ENCODE measurements at places on chromosomes 3 and 15.

DNA sequence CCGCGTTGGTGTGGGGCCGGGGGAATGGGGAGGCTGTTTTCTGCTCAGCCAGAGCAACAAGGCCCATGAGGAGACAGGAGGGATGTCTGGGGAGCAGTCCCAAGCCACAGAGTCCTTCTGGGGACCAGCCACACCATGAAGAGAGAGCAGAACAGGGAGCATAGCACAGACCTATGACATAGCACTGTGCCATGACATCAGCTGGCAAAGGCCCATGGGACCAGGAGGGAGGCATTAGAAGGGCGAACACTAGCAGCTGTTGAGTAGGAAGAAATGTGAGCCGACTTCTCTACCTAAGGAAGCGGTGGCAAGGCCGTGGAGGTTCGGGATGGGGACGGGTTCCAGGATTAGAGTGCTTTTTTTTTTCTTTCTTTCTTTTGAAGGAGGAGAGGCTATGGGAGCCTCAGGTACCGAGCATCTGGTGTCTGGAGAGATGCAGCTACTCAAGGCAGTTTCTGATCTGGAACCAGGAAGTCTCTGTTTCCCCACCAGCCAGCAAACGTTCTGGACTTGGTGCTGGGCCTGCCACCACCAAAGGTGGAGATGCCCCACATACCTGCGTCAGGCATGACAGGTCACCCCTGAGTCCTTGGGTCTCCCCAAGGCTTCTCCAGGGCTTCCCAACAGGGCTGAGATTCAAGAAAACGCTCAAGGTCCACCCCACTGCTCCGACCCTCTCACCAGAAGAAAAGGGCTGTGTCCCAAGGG lies 77.3 kb upstream of the CGNL1 start:
- no peak for DNase-seq
- no peak overlapping the region for H3K27ac ChIP-seq
- no peaks in the 10 kb centered on the region for H3K36me3 ChIP-seq
- H3K27me3 ChIP-seq = no peaks in the 10 kb centered on the region
- H3K4me1 ChIP-seq = peaks cover 20% of the 10 kb centered on the region
- no peak overlapping the region for H3K4me3 ChIP-seq

- no peak overlapping the region for H3K27ac ChIP-seq
- H3K27me3 ChIP-seq = peaks cover 3% of the 10 kb centered on the region
- H3K36me3 ChIP-seq = no peaks in the 10 kb centered on the region
- H3K4me1 ChIP-seq = no peaks in the 10 kb centered on the region
- no peak for DNase-seq
- H3K4me3 ChIP-seq = no peak overlapping the region
Observed at GRCh38 chr15:51195459-51195858, 100.8 kb upstream of the TNFAIP8L3 start.

DNA sequence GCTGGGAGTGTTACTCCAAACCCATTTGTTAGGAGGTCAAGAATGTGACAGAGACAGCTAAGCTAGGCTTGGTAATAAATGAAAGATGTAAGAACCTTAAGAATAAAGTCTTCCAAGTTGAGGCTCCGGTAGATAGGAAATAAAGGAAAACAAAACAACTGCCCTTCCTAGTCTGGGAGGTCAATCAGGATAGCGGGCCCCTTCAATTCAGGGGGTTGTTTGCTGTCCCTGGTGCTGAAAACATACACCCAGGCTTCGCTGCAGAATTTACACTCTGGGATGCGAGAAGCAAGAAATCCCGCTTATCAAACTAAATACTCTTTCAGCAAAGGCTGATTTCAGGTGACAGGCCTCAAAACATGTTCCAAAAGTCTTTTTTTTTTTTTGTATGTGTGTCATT lies 393.4 kb downstream of the NTRK3 start:
- H3K27me3 ChIP-seq = no peaks in the 10 kb centered on the region
- no peak overlapping the region for H3K27ac ChIP-seq
- H3K36me3 ChIP-seq = no peaks in the 10 kb centered on the region

GRCh38 chr15:57640930-57641682 lies 49.4 kb downstream of the MYZAP start:
- DNase-seq = no peak
- peaks cover 2% of the 10 kb centered on the region for H3K27me3 ChIP-seq
- H3K27ac ChIP-seq = no peak overlapping the region
- H3K36me3 ChIP-seq = no peaks in the 10 kb centered on the region
- no peak overlapping the region for H3K4me3 ChIP-seq

GRCh38 chr3:123751433-123751832 lies 132.7 kb downstream of the MYLK start:
- DNase-seq = no peak
- H3K36me3 ChIP-seq = no peaks in the 10 kb centered on the region
- no peaks in the 10 kb centered on the region for H3K4me1 ChIP-seq
- H3K27me3 ChIP-seq = no peaks in the 10 kb centered on the region

DNA sequence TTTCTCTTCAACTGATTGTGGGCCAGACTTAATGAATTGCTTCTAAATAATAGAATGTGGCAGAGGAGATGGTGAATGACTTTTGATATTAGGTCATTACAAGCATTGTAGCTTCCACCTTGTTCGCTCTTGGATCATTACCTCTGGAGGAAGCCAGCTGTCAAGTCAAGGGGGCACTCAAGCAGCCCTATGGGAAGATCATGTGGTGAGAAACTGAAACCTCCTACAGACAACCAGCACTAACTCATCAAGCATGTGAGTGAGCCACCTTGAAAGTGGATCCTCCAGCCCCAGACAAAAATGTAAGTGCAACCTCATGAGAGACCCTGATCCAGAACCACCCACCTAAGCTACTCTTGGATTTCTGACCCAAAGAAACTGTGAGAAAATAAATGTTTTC lies 109.8 kb upstream of the TBC1D5 start:
- no peaks in the 10 kb centered on the region for H3K36me3 ChIP-seq
- no peak overlapping the region for H3K4me3 ChIP-seq
- no peak overlapping the region for H3K27ac ChIP-seq
- DNase-seq = no peak

- H3K4me1 ChIP-seq = no peaks in the 10 kb centered on the region
- H3K27me3 ChIP-seq = peaks cover 3% of the 10 kb centered on the region
- H3K4me3 ChIP-seq = no peak overlapping the region
- no peaks in the 10 kb centered on the region for H3K36me3 ChIP-seq
- no peak for DNase-seq
- H3K27ac ChIP-seq = no peak overlapping the region
Observed at GRCh38 chr3:38978729-38979128, 73.0 kb downstream of the SCN11A start.

DNA sequence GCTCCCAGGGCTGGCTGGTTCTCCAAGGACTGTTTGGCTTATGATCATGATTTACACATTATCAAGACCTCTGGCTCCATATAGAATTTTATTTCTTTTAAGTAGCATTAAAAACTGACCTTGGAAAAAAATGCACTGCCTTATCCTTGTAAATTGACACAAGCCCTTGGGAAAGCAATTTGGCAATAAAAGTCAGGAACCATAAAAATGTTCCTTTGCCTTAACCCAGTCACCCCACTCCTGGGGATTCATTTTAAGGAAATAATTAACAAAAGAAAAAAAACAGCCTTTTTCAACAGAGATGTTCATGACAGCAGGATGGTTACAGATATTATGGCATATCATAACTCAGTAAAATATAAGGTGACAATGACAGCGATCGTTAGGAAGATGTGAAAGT lies 51.6 kb upstream of the NR2E3 start:
- no peak for DNase-seq
- H3K4me1 ChIP-seq = no peaks in the 10 kb centered on the region
- H3K27ac ChIP-seq = no peak overlapping the region
